Activated T-helper 1 cell treated with anti-CD3 and anti-CD28 coated beads, Interleukin-12 subunit alpha, Interleukin-12 subunit beta, Interleukin-2, Interleukin-4 antibody, amounts not matched to agents 30 ng/mL and 10 ng/mL and 1 ng/mL, durations not matched to agents 14 hours and 24 hours and 36 hours (primary cell): ENCODE measurements at places on chromosomes 16 and 17.

GRCh38 chr17:34623856-34624766 lies 44.7 kb downstream of the TMEM132E start:
- DNase-seq: no peak

- DNase-seq: no peak
Measured at GRCh38 chr16:27285676-27286196, 17.2 kb upstream of the NSMCE1 start.

DNA sequence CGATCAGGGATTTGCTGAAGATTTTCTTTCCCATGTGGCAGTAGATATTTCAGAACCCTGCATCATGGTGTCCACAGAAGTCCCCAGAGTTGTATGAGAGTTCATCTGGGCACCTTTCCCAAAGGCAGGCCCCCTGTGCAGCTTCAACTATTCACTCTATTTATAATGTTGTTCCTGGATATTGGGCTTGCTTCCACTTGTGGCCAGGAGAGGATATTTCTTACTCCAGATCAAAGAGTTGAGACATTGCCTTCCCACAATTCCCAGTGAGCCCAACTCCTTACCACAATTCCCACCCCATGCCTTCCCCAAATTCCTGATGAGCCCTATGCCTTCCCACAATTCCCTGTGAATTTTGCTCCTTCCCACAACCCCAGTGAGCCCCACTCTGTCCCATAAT lies 206.9 kb downstream of the WWOX start:
- DNase-seq: no peak

DNA sequence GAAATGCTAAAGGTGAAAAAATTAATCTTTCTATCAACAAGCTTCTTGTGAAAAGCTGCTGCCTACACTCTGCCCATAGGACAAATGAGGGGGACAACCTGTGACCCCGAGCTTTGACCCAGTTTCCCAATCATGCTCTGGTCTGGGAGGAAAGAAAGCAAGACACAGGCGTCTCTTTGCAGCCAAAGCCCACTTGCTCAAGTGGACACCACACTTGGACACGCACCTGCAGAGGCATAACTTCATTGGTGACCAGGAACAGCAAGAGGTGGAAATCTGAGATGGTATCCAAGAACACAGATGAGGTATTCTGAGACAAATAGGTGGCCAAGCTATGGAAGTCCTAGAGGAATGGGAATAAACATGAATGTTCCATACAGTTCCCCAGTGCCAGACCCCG lies 15.0 kb upstream of the FAAP100 start:
- no peak for DNase-seq

- DNase-seq: no peak
Measured at GRCh38 chr17:59338498-59338897, 7.0 kb downstream of the YPEL2 start.

GRCh38 chr17:81102352-81102751 lies 63.0 kb upstream of the PVALEF start:
- DNase-seq: no peak

DNA sequence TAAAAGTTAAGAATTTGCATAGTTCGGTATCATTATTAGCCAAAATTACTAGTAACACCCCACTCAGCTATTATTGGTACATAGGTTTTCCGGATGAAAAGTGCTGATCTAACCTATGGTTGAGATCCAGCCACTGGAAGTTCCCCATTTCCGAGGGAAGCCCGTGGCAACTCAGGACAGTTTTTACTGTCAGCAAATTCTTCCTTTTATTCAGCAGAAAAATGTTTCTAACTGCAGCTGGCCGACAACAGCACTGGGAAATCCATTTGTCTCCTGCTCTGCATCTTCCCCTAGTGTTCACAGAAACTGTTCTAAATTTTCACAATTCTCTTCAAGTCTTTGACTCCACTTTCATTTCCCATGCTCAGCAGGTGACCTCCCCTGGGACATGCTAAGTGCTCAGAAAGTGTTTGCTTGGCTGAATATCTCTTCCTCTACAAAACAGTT lies 15.5 kb upstream of the MMD start:
- DNase-seq: no peak

DNA sequence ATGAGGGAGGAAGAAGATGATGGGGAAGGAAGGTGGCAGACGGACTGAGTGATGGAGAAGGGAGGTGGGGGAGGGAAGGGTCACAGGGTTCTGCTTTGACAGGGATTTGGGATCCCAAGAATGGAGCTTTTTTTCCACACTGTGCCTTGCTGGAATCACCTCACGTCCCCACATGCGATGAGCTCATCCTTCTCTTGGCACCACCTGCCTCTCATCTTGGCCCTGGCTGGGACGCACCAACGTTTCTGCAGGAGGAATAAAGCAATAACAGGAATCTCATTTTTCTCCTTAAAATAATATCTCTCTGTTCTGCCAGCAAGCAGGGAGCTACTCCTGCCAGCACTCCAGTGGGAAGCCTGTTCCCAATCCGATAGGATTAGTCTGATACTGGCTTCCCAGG lies 47.8 kb downstream of the MEOX1 start:
- DNase-seq: no peak

GRCh38 chr17:43463241-43463640 lies 20.5 kb upstream of the DHX8 start:
- DNase-seq: no peak

DNA sequence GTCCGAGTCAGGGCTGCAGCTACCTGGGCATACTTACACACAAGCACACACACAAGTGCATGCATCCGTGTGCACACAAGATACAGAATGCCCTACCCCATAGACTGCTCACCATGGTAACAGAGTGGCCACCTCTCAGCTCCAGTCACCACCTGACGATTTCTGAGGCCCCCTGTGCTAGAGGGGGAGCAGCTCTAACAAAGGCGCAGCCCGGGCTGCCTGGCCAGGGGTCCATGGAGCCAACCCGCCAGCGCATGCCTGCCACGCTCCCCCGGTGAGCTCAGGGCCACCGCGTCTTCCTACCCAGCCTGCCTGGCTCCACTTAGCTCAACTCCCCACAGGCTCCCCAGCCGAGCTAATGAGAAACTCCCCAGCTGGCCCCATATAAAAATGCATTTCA lies 75.5 kb downstream of the ZNF423 start:
- no peak for DNase-seq

DNA sequence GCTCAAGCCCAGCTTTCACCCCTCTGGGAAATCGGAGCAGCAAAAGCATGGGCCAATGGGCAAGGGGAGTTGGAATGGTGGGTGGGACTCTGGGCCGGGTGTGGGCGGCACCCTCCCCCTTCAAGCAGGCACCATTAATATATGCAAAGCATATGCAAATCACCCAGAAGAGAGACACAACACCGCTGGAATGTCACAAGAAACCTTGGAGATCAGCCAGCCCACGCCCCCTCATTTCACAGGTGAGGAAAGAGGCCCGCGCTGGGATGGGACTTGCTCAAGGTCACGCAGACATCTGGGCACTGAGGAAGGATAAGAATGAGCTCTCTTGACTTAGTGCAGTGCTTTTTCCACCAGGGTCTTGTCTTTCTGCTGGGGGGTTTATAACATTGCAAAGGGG lies 4.8 kb downstream of the SRCIN1 start:
- no peak for DNase-seq

GRCh38 chr17:79803421-79803996 lies 6.6 kb upstream of the CBX8 start:
- no peak for DNase-seq

GRCh38 chr17:73335591-73336407 lies 24.0 kb upstream of the CDC42EP4 start:
- no peak for DNase-seq

- no peak for DNase-seq
Measured at GRCh38 chr16:79100447-79100846, 500.1 kb downstream of the MAF start.

GRCh38 chr16:79074541-79074940 lies 526.0 kb downstream of the MAF start:
- no peak for DNase-seq

DNA sequence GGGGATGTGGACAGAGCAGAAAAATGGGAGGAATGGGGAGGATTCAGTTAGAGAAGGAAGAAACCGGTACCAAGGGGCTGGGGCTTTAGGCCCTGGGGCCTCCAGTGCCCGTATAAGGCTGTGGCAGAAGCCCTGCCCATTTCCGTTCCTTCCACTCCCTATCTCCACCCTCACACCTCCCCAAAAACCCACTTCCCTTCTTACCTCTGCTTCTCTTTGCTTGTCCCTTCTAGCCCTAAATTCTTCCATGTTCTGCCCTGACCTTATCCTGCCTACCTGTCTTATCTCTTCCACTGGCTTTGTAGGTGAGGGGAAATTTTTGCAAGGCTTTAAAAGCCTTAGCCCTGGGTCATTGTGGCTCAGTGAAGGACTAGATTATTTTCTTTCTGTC lies 4.1 kb downstream of the RNF167 start:
- peak; percentile 66 for DNase-seq

DNA sequence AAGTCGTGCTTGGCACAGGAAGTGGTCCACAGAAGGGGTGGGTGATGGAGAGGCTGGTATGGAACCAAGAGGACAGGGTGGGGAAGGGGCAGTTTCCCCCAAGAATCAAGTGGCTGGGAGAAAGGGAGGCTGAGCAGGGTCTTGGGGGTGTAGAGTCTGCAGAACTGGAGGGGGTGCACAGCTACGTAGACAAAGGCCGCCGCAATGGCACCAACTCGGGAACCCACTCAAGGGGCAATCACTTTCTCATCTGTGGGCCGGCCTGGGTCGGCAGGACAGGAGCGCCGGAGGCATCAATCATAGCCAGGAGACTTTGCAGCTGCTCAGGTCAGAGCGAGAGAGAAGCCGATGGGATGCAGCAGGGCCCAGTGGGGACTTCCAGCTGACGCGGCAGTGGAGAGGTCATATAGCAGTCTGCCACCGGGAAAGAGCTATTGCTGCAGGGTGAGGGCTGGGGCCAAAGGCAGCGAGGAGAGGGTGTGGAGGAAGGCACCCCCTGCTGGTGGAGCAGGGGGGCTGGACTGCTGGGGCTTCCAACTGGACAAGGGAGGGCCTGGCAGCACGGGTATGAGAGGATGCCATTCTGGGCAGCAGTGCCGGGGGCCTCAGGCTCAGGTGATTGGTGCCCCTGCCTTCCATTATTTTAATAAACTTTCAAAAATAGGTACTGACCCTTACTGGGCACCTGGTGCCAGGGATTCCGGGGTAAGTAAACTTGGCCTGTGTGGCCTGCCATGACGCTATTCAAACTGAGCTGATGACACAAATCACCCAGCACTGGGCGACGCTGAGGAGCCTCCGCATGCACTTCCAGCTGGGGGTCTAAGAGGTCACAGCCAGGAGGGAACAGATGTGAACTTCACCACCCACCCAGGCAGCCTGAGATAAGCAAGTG lies 52.5 kb upstream of the MTSS2 start:
- no peak for DNase-seq

DNA sequence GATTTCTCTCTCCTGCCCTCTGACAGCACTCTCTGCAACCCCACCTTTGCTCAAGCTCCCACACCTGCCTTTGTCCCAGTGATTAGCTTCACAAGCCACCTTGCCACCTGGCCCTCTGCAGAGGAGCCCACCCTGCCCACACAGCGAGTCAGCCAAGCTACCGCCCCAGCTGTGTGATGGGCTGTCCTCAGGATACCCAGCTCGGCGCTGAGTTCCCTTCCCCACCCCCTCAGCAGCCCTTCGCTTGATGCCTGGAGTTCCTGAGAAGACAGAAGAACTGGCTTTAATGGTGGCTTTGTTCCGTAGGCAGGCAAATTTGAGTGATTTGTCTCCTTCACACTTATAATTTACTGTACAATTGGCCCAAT lies 266.4 kb downstream of the CBLN1 start:
- DNase-seq: no peak

- peak; percentile 51 for DNase-seq
Measured at GRCh38 chr16:70380248-70380918, 33.7 kb downstream of the DDX19A start.

GRCh38 chr16:68802190-68802589 lies 41.1 kb upstream of the TANGO6 start:
- DNase-seq: no peak

DNA sequence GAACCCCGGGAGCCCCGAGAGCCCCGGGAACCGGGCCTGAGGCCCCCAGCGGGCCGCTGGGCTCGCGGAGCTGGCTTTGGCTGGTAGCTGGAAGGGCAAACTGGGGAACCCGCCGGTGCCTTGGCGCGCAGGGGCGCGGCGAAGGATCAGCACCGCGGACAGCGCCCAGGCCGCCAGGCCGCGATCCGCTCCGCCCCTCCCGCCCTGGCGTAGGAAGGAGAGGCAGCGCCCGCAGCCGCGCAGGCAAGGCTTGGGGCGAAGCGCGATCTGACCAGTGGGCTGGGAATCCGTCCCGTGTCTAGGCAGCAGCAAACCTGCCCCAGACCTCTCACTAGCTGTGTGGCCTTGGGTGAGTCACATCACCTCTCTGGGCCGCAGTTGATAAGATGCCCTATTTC lies 331 bp upstream of the CCDC92B start:
- peak; percentile 70 for DNase-seq

DNA sequence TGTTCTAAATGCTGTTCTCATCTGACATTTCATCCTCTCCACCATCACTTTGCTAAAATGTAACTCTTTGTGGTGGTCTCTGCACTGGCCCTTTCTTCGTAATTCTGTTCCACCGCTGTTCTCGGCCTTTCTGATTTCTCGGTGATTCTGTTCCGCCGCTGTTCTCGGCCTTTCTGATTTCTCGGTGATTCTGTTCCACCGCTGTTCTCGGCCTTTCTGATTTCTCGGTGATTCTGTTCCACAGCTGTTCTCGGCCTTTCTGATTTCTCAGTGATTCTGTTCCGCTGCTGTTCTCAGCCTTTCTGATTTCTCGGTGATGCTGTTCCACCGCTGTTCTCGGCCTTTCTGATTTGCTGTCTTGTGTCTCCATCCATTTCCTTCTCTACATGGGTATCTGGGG lies 12.3 kb downstream of the FOXF1 start:
- no peak for DNase-seq
